ENCODE measurements at places on chromosomes 2 and 18.
A peak's percentile ranks its signal among the peaks of the same experiment; 100 is the strongest.

GRCh38 chr2:216551234-216552068, 52.8 kb downstream of the RPL37A start:
- DNase-seq: no peak

DNA sequence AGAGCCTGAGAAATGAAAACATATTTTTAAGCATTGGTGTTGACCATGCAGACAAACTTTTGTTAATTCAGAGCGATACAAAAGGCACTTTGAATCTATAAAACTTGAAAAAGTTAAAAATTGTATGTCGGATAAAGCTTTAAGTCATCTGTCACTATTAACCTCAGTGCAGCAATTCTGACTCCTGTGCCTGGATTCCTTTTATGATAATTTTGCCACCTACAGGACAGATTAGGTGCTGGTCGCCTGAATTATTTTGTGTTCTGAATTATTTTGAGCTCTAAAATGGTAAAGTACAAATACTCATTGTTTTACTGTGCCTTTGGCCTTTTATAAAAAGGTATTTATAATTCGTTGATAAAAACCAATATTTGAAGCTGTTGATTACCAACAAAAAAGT, 19.4 kb upstream of the RNF138 start:
- no peak for DNase-seq

DNA sequence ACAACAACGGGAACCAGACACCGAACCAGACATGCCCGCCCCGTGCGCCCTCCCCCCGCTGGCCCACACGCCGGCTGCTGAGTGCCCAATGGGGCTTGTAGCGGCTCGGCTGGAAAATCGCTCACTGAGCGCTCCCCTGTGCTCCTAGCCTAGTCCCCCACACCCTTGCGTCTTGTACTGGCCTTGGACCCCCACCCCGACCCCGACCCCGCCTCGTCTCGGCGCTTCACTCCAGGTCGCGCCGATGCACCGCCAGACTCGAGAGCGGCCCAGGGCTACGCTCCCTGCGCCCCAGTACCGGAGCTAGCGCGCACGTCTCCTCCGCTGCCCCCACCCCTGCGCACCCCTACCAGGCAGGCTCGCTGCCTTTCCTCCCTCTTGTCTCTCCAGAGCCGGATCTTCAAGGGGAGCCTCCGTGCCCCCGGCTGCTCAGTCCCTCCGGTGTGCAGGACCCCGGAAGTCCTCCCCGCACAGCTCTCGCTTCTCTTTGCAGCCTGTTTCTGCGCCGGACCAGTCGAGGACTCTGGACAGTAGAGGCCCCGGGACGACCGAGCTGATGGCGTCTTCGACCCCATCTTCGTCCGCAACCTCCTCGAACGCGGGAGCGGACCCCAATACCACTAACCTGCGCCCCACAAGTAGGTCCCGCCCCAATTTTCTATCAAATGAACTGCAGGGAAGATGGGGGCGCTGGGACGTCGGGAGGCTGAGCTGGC, 1.5 kb downstream of the GAD1 start:
- DNase-seq: no peak

GRCh38 chr2:39516347-39517101, 79.4 kb upstream of the MAP4K3 start:
- no peak for DNase-seq

- no peak for DNase-seq
Measured at GRCh38 chr2:222545823-222546795, 109.8 kb downstream of the FARSB start.

DNA sequence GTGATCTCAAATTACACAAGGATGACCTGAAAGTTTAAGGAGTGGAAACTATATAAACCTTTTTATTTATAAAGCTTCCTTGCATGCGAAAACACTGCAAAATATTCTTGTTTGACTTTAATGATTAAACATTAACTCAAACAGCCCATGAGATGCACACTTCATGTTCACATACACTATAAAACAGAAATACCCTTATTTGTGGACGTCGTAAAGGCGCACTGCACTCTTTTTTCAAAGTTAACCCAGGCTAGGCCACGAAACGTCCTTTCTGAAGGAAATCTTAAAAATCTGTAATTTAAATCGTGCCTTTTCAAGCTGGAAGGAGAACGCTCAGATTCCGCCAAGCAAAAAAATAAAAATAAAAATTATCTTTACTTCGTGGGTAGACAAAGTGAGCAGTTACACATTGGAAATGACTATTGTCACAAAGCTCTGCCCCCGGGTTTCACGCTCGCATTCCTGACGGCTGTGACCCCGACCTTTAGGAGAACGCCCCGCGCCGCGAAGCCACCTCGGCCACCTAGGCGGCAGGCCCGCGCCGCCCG, 728 bp downstream of the FAM168B start:
- peak; percentile 47 for DNase-seq

- DNase-seq: no peak
Measured at GRCh38 chr18:5159080-5159479, 38.0 kb downstream of the AKAIN1 start.
